CD4-positive, alpha-beta T cell treated with Interleukin-2 at 100 ng/mL for 4 hours (primary cell): ENCODE measurements at places on chromosomes 2 and 18.

DNA sequence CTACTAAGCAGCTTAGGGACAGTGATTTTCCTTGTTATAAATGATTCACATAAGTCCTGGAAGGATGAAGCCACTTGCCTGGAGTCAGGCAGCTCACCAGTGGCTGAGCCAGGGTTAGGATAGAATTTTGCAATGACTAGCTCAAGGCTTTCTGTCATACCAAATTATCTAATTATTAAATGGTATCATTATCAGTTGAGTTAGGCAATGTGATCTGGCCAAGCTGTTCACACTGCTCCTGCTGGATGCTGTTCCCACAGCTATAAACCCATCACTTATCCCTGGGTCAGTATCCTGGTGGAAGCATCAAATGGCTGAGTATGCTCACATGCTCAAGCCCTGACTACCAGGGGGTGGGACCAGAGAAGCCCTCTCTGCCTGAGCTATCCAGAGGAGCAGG is 235.2 kb downstream of the MTX2 start:
- no peak for DNase-seq

GRCh38 chr18:63158676-63159291 is 160.8 kb downstream of the BCL2 start:
- peak; percentile 64 for DNase-seq

DNA sequence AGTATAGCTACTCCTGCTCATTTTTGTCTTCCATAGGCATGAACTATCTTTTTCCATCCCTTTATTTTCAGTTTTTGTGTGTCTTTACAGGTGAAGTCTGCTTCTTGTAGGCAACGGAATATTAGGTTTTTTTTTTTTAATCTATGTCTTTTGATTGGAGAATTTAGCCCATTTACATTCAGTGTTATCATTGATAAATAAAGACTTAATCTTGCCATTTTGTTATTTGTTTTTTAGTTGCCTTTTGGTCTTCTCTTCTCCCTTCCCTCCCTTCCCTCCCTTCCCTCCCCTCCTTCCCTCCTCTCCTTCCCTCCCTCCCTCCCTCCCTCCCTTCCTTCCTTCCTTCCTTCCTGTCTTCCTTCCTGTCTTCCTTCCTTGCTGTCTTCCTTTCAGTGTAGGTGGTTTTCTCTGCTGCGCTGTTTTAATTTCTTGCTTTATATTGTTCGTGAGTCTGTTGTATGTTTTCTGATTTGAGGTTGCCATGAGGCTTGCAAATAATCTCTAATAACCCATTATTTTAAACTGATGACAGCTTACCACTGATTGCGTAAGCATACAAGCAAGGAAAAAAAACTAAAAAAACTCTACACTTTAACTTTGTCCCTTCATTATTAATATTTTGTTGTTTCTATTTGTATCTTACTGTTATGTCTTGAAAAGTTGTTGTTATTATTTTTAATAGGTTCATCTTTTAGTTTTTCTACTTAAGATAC is 353.8 kb downstream of the PARD3B start:
- DNase-seq = no peak

GRCh38 chr2:46062637-46063412 is 234.4 kb upstream of the EPAS1 start:
- DNase-seq = peak; percentile 64

DNA sequence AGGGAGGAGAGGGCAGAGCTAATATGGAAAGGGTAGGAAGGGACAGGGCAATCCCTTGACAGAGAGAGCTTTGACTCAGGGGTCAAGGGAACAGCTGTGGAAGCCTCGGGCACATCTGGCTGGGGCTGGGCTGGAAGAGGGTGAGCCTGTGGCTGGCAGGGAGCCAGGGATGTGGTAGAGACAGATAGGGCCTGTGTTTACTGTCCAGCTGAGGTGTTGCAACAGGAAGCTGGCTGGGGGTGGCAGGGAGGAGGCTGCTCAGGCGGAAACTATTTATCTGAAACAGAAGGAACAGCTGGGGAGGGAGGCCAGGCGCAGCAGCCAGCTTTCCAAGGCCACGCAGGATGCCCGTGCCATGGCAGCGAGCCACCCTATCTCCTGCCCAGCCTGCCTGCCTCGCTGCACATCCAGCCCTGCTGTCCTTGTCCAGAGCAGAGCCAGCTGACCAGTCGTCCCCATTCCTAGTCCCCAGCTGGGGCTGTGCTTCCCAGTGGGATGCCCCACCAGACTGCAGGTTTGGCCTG is 264.7 kb downstream of the CYP26B1 start:
- DNase-seq = no peak

DNA sequence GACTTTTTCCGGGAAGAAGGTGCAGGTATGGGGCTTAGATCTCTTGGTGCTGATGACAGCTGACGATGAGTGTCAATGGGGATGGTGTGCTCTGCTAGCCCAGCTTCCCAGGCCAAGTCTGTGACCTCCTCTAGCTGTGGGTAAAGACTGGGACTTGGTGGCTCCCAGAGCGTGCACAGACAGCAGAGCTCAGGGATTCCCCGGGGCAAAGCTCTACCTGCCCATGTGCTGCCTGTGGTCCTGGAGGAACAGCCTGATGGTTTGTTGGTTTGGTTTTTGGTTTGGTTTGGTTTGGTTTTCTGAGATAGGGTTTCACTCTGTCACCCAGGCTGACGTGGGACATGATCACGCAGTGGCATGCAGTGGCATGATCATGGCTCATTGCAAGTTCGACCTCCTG is 19.2 kb downstream of the ATP6V1B1 start:
- no peak for DNase-seq

- no peak for DNase-seq
Measured at GRCh38 chr18:42780171-42780570, 335.3 kb downstream of the RIT2 start.

DNA sequence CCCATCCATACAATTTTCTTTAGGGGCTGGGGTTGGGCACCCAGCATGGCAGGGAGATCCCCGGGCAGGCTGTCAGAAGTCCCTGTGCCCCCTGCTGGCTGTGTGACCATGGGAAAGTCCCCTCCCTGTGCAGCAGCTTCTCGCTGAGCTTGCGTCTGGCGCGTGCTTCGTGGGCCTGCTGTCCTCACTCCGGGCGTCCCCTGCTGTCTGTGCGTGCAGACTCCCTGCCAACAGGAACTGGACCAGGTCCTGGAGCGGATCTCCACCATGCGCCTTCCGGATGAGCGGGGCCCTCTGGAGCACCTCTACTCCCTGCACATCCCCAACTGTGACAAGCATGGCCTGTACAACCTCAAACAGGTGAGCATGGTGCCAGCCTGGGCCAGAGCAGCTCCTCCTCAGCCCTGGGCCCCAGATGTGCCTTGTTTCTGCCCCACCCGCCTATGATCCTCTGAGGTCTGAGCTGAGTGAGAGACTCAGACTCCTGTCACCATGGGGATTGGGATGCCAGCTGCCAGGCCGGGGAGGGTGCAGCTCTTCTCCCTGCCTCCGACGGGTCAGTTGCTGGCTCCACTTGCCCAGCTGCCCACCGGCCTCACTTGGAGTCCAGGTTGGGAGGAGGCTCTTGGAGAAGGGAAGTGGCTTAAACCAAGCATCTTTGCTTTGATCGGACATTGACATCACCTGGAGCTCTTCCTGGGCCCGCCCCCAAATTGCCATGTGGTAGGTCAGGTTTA is 28.6 kb downstream of the IGFBP2 start:
- DNase-seq = no peak

DNA sequence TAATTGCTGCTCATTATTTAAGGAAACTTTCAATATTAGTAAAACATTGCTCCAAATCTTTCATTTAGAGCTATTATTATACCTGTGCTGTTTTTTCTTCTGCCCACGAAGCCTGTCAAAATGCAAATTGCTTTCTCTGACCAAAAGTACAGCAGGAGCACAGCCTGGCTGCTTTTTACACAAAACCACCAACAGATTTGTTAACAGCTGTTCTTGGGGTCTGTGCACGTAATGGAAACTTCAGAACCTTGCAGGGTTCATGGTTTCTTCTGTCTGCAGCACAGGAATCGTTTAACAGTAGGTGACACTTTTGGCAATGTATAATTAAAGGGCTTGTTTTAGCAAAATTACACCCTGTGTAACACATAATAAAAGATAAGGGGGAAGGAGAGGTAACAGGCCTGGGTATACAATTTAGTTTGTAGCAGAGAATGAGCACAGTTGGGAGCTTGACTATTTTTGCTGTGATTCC is 447.3 kb downstream of the KCNJ3 start:
- DNase-seq = no peak

DNA sequence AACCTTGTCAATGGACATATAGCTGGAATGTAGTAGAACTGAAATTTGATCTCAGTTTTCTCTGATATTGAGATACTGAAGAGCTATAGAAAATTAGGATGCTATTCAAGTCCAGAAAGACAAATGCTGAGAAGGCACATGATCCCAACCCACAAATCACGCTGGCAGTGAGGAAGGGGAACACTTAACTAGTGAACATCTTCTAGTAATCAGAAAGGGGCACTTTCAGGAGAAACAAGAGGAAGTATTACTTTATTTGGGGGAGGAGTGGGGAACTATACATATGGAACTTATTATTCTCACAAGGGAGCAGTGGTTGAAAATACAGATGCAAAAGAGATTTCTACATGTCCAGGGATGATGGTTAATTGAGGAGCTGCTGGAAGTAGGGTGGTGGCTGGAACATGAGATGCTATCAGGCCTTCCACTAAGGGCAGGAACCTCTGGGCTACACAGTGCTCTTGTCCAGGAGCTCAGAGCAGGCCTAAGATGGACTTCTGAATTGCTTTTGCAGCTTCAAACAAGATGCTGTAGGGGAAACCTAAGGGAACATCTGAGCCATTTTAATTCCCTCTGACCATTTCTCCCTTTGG is 79.3 kb downstream of the TGFA start:
- DNase-seq = no peak

GRCh38 chr2:190342611-190343010 is 778 bp upstream of the INPP1 start:
- DNase-seq = no peak

GRCh38 chr2:157082950-157083349 is 174.6 kb upstream of the GALNT5 start:
- DNase-seq = no peak

DNA sequence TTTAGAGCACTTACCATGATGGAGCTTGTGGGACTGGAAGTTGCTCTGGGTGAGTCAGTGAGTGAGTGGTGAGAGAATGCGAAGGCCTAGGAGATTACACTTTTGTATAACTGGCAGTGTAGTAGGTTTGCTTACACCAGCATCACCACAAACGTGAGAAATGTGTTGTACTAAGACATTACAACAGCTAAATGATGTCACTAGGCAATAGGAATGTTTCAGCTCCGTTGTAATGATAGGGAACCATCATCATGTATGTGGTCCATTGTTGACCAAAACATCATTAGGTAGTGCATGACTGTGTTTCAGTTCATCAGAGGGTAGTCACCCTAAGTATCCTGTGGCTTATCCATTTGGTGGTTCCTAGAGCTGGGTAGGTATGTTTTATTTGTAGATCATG is 11.9 kb downstream of the ZNF407 start:
- no peak for DNase-seq

GRCh38 chr2:187075199-187075635 is 226.2 kb upstream of the ZSWIM2 start:
- DNase-seq = no peak

GRCh38 chr2:25293145-25293544 is 48.6 kb downstream of the DNMT3A start:
- DNase-seq = no peak

DNA sequence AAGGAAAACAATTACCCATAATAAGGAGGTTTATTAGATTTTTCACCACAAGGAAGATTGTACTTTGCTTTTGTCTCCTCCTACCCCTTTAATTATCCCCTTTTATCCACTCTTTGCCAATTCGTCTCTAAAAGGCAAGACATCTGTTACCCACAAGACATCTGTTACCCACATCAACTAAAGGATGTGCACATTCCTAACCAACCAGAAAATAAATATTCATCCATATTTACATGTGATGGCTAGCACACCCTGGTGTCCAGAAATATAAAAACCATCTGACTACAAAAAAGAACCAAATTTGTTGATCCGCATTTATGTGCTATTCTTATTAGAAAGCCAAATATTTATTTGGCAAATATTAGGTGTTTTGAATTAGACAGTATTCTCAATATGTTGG is 35.7 kb downstream of the ACVR1C start:
- DNase-seq = peak; percentile 11

- DNase-seq = no peak
Measured at GRCh38 chr2:223786236-223786635, 51.1 kb downstream of the AP1S3 start.

DNA sequence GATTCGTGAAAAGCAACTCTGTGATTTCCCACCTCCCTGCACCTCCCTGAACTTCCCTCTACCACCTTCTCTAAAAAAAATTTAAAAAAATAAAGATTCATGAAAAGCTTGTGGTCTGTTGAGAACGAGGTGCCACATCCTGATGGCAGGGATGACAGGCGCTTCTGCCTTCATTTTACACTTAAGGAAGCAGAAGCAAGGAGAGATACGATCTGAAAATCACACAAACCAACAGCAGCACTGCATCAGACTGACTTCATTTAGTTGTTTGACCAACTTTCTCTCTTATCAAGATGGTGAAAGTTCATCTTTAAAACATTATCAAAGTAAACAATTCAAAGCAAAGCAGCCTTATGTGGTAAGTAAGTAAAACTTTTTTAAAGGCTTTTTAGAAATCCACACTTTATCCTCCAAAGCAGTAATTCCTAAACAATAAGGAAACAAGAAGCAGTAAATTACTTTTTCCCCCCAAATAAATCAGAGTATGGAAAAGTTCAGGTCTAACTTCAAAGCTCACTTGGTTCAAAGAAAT is 15.5 kb downstream of the WDFY1 start:
- DNase-seq = peak; percentile 42

DNA sequence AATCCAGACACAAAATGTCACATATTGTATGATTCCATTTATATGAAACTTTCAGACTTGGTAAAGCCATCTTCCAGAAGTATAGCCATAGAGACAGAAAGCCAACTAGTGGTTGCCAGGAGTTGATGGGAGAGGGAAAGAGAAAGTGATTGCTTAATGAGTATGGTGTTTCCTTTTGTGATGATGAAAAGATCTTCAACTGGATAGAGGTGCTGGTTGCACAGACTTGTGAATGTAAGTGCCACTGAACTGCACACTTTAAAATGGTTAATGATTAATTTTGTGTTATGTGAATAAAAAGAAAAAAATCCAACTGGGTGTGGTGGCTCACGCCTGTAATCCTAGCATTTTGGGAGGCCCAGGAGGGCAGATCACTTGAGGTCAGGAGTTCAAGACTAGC is 135.3 kb upstream of the SLC1A4 start:
- DNase-seq = no peak

DNA sequence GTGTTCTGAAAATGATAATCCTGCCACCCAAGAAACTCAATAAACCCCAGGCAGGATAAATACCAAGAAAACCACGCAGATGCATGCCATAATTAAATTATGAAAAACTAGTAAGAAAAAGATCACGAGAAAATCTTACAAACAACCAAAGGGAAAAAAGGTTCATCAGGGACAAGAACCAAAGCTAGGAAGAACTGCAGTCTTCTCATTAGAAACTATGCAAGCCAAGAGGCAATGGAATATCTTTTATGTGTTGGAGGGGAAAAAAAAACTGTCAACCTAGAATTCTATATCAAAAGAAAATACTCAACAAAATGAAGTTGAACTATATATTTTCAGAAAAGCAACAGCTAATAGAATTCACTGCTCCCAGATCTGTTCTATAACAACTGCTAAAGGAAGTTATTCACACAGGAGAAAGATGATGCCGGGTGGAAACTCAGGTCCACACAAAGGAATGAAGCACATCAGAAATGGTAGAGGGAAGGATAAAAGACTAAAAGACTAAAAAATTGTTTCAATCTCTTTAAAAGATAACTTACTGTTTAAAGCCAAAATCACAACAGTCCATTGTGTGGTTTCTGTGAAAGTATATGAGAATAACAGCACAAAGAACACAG is 55.0 kb downstream of the NDUFA10 start:
- DNase-seq = no peak
